ENCODE measurements at places on chromosomes 5 and 9.
A peak's percentile ranks its signal among the peaks of the same experiment; 100 is the strongest.

- no peak for DNase-seq
Observed at GRCh38 chr5:38267372-38267771, 9.0 kb downstream of the EGFLAM start.

DNA sequence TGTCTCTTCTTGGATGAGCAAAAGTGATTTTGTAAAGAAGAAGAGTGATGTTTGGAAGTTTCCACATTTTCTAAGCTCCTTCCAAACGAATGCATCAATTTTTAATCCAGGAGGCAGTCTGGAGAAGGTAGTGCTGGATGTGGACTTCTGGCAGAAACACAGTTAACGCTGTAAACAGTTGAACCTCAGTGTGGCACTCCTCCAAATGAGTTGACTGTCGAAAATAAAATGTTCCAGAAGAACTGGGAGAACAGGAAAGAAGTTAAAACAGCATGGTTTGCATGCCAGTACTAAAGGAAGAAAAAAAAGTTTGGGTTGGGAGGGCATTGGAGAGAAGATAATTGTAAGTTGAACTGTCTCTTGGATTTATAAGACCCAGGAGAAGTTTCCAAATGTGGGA, 6.5 kb downstream of the ZNF462 start:
- DNase-seq: peak; percentile 57

DNA sequence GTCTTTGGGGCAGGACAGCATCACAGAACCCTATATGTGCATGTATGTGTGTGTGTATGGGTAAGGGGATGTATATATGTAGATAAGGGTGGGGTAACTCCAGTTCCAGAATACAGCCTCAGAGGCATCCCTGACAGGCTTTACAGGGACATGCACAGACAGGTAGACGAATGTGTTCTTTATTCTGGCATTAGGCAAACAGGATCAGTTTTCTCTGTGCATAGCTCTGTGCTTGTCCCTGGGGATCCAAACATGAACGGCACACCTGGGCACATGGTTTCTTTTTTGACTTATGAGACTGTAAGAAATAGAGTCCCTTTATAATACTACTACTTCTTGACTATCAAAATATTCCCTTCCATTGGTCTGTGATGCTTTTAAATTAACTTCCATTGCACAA, 120.6 kb downstream of the TRIO start:
- DNase-seq: no peak

DNA sequence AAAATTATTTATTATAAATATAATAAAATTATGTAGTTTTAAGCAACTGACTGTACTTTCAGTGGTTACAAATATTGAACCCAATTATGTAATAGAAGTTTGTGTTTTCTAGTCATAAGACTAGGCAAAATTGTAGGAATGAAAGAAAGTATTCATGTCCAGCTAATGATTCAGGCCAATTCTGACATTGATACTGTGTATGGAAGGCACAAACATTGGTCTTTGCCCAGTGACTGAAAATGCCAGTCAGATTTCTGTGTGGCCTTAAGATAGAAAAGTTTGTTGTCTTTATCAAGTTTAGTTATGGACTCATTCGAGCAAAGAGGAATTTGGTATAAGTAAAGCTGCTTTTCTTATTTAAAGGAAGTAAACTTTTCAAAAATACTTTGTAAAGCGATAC, 60.3 kb downstream of the SLC12A2 start:
- DNase-seq: no peak

GRCh38 chr5:52065182-52065581, 681.9 kb downstream of the ISL1 start:
- DNase-seq: no peak

- DNase-seq: peak; percentile 85
Observed at GRCh38 chr9:37746448-37747270, 6.9 kb upstream of the TRMT10B start.

Data from M059J (cell line).